NCI-H1092 (cell line): ENCODE measurements at places on chromosomes 1 and 21.
A peak's percentile ranks its signal among the peaks of the same experiment; 100 is the strongest.

DNA sequence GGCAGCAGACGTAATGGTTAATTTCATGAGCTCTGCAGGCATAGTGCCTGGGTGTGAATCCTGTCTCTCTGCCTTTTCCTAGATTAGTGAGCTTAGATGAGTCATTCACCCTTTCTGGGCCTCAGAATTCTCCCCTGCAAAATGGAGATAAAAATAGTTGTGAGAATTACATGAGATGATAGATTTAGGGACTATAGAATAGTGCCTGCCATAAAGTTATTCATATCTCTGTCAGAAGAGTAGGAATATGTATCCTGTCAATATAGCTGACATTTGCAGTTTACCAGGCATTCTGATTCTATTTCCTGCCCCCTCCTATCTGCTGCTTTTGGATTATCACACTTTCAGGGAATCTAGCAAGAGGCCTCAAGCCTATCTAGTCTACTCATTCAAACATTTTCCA is 112.0 kb downstream of the PDE4B start:
- DNase-seq = no peak

DNA sequence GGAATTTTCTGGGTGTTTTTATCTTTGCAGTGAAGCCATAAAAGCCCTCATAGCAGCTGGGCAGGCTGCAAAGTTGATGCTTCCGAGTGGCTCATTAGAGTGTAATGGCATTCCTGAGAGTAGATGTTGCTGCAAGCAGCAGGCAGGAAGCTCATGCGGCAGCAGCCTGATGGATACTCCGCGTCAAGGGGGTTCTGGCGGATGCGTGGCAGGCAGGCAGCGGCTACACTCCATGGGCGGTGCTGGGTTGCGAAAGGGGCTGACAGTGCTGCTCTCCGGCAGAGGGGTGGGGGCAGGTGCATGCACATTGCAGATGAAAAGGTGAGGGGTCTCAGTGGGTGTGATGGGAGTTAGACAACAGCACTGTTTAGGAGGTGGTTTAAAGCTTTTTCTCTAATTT is 93.2 kb upstream of the AJAP1 start:
- DNase-seq = no peak

DNA sequence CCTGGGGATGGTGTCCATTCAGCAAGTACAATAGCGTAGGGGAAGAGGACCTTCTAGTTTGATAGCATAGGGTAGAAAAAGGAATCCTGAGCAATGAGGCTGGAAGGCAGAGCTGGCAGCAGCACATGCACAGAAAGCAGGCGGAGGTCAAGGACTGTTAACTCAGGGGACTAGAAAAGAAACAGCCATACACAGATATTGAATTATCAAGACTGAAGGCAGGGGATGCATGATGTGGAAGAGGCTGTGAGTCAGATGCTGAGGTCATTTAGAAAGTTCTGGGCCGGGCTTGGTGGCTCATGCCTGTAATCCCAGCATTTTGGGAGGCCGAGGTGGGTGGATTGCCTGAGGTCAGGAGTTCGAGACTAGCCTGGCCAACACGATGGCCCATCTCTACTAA is 65.6 kb downstream of the OPTC start:
- DNase-seq = no peak

GRCh38 chr21:32653326-32653901 is 41.2 kb upstream of the CFAP298 start:
- no peak for DNase-seq

DNA sequence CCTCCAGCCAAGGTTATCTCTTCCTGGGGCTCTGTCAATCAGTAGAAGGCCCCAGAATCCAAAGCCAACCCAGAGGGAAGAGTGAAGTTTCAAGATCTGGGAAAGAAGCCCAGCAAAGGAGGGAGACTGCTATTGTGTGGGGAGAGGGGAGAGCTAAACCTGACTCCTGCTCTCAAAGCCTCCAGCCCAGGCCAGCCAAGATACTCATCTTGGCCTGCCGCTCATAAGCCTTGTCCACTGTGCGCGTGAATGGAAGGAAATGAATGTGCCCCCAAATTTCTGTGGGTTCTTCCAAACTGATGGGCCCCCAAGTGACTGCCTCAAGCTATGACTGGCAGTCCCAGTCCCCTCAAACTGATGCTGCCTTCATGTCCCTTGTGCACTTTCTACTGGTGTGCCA is 2.0 kb downstream of the PLXNA2 start:
- no peak for DNase-seq

DNA sequence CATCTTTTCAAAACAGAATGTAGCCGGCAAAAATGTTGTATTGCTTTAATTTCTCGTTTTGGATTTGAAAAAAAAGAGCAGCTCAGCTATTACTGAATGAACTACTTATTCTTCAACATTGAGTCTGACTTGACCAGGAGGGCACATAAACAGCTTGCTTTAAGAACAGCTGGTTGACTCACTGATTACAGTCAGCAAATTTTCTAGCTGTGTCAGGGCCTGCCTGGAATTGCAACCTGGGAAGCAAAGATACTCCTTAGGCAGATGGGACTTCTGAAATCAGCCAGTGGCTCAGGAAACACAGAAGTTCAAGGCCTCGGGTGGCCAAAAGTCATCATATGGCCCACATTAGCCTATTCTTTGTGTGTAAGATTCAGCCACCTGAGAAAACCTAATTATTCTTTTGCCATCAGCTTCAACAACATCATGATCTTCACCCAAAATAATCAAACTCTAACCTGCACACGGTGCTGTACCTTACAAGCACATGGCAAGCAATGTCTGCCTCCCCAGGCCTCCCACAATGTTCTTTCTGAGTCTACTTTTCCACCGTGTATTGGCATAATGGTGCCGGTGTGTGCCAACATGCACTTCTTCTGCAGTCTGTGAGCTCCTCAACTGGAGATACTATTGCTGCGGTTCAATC is 307.2 kb downstream of the HHIPL2 start:
- DNase-seq = no peak

GRCh38 chr1:200776949-200777348 is 38.3 kb downstream of the CAMSAP2 start:
- no peak for DNase-seq

DNA sequence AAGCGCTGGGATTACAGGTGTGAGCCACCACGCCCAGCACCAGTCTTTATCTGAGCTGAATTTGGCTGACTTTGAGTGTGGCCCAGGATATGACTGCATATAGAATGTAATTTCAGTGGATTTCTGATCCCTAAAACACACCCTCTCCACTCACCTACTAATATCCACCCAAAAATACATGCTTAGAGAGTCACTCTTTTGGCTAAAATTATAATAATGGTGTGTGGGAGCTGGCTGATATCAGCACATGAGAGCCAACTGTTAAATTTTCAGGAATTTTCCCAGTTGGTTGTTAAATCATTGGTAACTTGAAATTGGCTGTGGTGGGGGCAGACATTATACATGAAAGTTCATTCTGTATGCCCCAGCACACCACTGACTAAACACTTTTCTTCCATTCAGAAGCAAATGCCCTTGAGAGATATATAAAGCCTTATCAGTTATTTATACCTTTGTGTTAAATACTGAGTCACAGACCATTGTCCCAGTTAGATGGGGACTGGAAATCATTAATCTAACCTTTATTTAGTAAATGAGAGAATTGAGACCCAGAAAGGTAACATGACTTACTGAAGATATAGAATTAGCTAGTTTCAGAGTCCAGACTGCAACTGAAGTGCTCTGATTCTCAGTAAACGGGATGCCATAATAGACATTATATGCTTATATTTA is 9.9 kb upstream of the CD247 start:
- no peak for DNase-seq

GRCh38 chr21:16536643-16537434 is 807.1 kb downstream of the USP25 start:
- DNase-seq = peak; percentile 1

DNA sequence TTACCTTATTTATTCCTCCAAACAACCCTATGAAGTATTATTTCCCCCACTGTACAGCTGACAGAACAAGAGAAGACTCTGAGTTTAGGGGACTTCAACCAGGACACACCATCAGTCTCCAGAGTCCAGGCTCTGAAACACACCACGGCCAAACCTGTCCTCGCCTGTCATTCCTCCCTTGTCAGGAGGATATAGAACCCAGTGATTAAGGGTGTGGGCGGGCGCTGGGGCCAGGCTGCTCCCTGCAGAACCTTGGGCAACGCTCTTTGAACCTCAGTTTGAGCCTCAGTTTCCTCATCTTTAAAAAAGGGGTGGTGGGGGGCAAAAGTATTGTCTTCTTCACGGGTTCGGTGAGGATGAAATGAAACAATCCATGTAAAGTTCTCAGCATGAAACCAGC is 9.4 kb upstream of the CEP85 start:
- DNase-seq = no peak

GRCh38 chr1:113734357-113735055 is 24.8 kb downstream of the PHTF1 start:
- DNase-seq = no peak

DNA sequence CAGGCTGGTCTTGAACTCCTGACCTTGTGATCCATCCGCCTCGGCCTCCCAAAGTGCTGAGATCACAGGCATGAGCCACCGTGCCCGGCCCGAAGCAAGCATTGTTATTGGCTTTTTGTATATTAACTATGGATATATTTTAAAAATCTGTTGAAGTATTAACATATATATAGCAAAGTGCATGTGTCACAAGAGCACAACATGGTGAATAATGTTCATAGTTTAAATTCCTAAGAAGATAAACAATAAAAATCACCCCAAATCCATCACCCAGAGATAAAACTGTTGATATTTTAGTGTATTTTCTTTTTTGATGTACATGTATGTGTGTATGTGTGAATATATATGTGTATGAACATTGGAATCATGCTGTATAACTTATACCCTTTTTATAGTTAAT is 9.1 kb upstream of the FOXE3 start:
- DNase-seq = no peak

- DNase-seq = no peak
Measured at GRCh38 chr1:22457345-22457744, 5.7 kb downstream of the ZBTB40 start.

DNA sequence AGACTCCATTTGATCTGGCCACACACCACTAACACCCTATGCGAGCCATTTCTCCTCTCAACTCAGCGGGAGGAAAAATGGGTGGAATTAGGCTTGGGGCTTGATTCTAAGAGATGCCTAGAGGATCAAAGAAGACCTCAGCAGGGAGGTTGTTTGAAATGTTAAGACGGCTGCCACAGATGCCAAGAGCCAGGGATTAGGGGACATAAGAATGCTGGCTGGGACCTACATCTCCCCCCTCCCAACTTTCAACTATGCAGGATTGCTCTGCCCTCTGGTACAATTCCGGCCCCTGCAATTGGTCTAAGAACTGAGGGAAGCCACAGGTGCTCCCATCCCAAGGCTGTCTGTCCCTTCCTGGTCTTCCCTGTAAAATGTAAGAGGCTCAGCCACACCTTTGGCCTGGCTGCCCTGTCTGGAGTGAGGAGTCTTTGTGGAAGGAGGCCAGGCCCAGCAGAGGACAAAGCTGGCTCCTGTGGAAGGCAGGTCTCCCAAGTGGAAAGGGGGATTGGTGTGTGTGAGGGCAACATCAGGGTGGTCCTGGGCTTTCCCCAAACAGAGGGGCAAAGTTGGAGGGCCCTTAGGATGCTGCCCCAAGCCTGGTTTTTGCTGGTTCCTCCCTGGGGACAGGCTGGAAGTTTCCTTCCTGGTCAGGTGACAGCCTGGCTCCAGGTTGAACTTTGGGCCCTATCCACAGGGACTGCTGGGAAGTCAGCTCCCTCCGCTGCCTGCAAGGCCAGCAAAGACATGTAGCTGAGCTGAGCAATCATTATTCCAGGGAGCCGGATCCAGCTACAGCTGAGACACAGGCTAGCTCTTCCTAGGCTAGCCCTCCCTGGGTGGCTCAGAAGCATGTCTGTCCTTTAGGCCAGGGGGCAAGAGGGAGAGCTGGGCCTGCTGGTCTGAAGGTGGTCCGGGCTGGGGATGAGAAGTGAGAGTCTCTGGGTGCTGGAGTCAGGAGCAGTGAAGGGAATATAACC is 34.5 kb upstream of the SYNC start:
- DNase-seq = no peak

DNA sequence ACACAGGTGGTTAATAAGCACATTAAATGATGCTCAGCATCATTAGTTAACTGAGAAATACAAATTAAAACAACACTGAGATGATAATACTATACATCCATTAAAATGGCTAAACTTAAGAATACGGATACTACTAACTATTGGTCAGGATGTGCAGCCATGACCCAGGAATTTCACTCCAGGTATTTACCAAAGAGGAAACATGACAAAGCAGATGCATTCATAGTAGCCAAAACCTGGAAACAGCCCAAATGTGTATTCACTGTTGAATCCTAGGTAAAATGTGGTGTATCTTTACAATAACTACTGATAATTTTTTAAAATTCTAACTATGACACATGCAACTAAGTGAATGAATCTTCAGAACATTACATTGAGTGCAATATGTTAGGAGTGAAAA is 73.0 kb downstream of the PTPRC start:
- DNase-seq = no peak

GRCh38 chr1:98496256-98496995 is 165.1 kb upstream of the SNX7 start:
- DNase-seq = no peak

- no peak for DNase-seq
Measured at GRCh38 chr21:29170944-29171343, 40.5 kb downstream of the MAP3K7CL start.

DNA sequence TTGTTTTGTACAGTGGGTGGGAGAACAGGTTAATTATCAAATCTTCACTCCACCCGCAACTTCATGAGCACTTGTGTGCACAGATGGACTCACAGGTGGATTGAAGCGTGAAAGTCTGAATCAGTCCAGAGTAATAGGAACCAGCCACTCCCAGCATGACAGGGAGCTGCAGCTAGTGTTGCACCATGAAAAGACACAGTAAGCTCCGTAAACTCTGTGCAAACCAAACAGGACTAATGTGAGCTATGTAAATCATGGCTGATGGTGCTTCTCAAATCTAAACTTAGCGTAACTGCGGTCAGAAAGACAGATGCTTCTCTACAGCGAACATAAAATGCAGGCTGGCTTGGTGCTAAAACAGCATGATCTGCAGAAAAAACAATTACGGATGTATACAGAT is 114.4 kb downstream of the CENPF start:
- DNase-seq = no peak

- DNase-seq = peak; percentile 79
Measured at GRCh38 chr1:34918977-34919561, 10.4 kb downstream of the DLGAP3 start.

DNA sequence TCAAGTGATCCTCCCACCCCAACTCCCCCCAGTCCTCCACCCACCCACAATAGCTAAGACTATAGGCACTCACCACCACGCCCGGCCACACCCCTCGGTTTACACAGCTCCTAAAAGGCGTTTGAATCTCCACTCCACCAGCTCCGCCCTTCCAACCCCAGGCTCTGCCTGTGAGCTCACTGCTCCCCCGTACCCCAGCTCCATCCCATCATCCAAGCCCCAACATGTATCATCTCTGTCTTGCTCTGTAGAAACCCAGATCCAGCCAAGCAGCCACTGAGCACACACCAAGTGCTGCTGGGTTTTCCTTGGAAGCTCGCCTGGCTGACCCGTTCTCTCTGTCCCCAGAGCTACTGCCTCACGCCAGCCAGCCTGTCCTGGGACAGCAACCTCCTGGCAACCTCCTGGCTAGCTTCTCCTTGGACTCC is 12.0 kb upstream of the S100A2 start:
- no peak for DNase-seq
